ENCODE measurements at places on chromosomes 4 and X.

GRCh38 chr4:124025428-124025827, 628.8 kb downstream of the SPRY1 start:
- DNase-seq = no peak

GRCh38 chr4:67604029-67604381, 45.5 kb downstream of the STAP1 start:
- DNase-seq = no peak

- no peak for DNase-seq
Measured at GRCh38 chr4:41095973-41096372, 118.4 kb downstream of the APBB2 start.

GRCh38 chr4:65241257-65241997, 428.9 kb downstream of the EPHA5 start:
- no peak for DNase-seq

DNA sequence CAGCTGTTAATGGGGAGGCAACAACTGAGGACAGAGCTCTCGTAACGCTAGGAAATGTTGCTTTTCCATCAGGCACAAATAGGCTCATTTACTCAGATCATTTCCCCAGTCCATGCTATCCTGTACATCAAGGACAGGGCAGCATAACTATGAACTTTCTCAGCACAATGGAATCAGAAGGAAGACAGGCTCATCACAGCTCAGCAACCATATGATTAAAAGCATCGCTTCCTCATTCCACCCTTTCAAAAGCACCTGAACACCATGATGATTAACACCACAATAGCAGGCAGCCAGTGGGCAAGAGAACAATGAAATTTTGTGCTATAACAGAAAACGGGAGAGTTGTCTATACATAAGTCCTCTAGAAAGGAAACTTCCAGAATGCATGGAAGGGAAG, 297.8 kb downstream of the ZNF674 start:
- no peak for DNase-seq

GRCh38 chr4:76090241-76090691, 15.8 kb downstream of the ART3 start:
- DNase-seq = no peak

DNA sequence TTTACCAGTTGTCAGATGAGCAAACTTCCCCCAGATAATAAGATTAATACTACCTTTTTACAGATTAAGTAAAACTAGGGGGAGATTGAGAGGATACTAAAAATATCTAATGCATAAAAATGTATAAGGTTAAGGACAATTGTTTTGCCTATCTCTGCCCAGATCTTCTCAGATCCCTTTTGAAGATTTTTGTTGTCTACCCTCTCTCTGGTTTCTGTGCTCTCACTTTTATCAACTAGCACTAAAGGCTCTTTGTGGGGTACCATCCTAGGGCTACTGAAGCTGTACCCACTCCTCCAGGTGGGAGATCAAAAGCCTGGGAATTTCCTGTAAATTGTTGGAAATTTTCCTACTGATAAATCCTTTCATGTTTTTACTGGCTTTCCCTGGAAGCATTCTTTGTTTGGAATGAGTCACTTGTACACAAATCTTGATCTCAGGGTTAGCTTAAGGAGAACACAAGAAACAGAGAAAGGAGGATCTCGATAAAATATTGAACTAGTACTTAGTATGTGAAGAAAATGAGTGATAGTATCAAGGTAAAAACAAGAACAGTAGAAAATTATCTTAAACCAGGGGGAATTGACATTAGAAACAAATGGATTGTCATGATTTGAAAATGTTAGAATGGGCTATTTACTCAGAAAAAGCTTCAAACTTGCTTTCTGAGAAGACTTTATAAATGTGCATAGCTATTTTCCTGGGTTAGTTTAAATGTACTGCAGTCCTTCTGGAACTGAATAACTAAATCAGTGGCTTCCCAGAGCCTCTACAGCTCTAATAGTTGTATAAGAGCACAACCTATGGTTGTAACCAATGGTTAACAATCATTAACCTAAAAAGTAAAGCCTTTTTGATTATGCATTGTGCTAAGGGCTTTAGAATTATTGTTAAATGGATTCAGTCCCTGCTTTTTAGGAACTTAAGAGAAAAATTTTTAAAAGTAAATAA, 679.9 kb upstream of the MAGEB2 start:
- DNase-seq = no peak

DNA sequence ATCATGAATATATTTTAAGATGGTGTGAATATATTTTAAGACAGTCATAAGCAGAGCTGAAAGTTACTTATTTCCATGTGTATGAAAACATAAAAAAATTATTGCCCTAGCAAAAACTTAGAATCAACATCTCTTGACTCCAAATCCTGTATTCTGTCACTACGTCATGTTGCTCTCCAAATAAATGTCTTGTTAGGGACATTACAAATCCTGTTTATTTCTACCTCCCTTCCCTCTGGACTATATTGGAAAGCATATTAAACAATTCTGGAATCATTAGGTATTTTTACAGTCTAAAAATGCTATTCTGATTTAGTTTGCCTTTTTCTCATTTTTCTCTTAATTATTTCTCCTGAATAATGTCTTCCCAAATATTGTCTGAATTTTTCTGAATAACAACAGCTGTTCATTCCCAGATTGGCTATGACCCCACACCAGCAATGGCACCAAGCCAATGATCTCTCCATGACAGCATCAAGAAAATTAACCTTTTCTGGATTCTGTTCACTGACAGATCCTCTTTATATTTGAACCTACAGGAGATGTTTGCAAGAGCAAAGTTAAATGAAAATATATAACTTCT, 523.1 kb downstream of the IQCM start:
- no peak for DNase-seq

DNA sequence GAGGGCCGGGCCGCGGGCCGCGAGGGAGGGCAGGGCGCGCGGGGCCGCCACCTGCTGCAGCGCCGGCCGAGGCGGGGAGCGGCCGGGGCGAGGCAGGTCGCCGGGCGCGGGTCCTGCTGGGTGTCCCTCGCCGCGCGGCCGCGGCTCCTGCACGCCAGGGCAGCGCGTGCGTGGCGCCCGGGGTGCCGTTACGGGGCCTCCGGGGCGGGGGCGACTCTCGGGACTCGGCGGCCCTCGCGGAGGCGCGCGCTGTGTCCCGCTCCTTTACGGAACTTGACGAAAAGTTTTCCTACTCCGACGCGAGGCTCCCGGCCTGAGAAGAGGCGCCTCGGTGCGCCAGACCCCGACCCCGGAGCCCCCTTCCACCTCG, 329 bp downstream of the TBC1D14 start:
- DNase-seq = no peak

DNA sequence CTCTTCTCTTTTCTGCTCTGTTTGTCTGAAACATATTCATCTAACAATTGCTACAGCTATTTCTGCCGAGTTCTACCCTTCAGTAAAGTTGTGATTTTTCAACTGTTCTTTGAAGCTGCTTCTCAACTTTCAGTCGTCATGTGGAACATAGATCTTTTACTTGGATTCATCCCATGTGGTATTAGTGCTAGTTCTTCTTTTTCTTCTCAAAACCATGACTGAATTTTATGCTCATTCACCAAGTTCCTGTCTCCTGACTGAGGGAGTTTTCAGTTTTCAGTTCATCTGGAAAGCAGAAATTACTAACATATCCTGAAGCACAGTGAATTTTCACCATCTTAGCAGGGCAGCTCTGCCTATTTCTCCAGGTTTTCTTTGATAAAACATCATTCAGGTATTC, 12.1 kb downstream of the ACSL4 start:
- DNase-seq = no peak

DNA sequence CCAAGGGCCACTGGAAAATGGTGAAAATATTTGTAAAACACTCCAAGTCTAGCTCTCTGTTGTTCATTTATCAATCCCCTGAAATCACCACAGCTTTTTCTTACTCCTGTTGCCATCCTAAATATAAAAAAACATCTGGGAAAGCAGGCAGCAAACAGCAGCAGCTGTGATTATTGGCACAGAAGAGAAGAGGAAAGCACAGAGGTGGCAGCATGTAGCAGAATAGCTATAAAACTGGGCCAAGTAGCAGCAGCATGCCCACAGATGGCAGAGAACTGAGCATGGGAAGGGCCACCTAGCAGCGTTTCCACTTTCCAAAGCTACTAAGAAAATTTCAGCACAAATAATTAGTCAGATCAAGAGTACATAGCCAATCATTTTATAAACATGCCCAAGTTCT, 307.2 kb downstream of the SLC7A11 start:
- no peak for DNase-seq

- no peak for DNase-seq
Measured at GRCh38 chr4:23028875-23029274, 336.1 kb downstream of the GBA3 start.

GRCh38 chr4:98283219-98284189, 22.3 kb downstream of the RAP1GDS1 start:
- no peak for DNase-seq

- no peak for DNase-seq
Measured at GRCh38 chr4:105933083-105933482, 37.8 kb downstream of the NPNT start.

- DNase-seq = no peak
Measured at GRCh38 chr4:180532691-180533090, 1710.5 kb upstream of the TENM3 start.

- no peak for DNase-seq
Measured at GRCh38 chrX:57380026-57380796, 93.7 kb downstream of the FAAH2 start.

DNA sequence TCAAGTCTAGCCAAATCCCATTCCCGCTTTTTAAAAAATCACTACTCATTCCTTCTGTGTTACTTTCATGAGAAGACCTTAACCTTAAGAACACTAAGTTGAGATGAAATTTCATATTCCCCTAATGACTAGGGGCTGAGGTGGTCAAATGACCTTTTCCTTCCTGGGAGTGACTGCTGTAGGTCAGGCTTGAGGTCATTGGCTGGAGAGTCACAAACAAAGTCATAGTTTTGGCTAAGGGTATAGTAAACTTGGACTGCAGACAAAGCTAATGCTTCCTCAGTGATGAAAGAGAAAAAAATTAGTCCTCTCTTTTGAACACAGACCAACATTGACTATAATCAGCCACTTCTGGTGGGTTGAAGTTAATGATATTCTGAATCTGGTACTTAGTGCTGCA, 16.0 kb upstream of the FGF2 start:
- DNase-seq = no peak

DNA sequence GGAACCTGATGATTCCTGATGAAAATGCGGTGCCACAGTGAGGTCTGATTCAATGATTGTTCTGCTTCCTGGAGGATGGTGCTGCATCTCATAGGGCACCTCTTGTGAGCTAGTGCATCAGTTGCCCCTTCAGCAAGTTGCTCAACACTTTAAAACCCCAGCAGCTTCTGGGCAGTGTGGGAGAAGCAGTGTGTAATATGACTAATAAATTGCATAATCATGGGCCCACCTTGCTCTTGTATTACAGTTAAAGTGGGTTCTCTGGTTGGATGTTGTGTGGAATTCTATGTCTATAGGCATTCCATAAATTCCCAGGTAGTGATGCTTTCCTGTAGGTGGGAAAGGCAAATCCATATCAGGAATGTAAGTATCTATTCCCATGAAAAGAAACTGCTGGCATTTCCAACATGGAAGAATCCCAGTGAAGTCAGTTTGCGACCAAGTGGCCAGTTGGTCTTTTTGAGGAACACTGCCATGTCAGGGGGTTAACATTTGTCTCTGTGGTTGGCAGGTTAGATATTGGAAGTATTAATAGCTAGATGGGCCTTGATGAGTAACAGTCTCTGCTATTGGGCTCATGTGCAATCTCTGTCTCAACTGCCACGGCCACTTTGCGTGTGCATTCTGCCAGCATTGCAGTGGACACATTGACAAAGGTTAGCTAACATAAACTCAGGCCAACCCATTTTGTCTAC, 121.1 kb upstream of the OTUD4 start:
- no peak for DNase-seq

DNA sequence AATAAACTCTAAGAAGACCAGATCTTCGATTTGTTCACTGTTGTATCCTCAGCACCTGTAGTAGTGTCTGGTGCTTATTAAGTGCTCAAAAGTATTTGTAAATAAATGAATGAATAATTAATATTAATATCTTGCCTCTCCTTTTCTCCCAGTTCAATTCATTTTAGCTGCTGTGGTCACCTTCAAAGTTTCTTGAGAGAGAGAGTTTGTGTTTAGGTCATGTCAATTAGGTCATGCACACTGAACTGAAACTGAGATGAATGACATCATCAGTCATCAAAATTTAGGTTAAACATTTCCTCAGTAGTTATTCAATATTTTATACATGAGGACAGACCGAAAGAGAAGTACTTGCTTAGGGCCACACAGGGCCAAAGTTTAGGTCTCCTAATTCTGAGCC, 73.5 kb downstream of the ANXA3 start:
- no peak for DNase-seq

Data from T-helper 17 cell (primary cell).